H9 (cell line): ENCODE measurements at places on chromosomes 12 and 14. TPM values are rescaled to one million over a fixed set of nuclear protein-coding genes. Genes with fewer than 3 reads are reported as not detected.

DNA sequence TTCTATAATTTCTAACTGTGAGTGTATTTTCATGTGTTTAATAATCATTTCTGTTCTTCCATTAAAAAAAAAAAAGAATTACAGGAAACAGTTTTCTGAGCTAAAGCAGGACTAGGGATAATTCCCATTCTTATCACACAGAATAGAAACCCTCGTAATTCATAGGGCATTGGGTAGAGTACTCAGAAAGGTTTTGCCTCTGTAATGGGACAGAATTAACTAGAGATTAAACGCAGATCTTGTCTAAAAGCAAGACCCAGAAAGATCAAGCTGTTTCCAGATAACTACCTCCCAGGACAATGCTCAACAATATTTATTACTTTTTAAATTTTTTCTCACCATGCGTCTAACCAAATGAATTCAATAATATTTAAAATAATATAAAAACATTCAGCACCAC lies 10.2 kb downstream of the GSKIP start:
- no peak overlapping the region for H3K4me3 ChIP-seq
- H3K36me3 ChIP-seq: peaks cover 23% of the 10 kb centered on the region
- no peak for DNase-seq
- H3K4me1 ChIP-seq: peaks cover 3% of the 10 kb centered on the region; the same call in 1 of the 2 replicates

- H3K27ac ChIP-seq: no peak overlapping the region
- H3K4me1 ChIP-seq: no peaks in the 10 kb centered on the region
- H3K36me3 ChIP-seq: no peaks in the 10 kb centered on the region
- no peak overlapping the region for H3K4me3 ChIP-seq
- no peaks in the 10 kb centered on the region for H3K27me3 ChIP-seq
These were observed 3.8 kb downstream of the PDE6H start for GRCh38 chr12:14976658-14977057.

DNA sequence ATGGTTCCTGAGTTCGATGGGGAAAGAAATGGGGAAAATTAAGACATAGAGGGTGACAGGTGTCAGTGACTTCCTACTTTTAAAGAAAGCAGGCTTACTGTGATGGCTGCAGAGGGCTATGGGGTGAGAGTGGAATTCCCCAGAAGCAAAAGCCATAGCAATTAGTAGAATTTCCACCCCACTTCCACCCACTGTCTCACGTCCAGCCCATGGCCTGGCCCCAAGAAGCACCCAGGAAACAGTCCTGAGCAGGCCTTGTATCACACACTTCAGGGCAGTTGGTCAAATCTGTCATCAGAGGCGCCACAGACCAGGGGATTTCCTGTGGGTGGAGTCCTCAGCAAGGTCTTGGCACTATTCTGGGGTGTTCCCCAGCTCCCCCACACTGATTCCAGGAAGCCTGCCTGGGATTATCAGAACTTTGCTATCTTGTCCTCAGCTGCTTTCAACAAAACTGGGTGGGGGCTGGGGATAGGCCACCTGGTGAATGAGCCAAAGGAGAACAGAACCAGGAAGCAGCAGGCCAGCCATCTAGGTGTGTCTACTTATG lies 120.1 kb upstream of the CCND2 start:
- H3K4me1 ChIP-seq: peaks cover 13% of the 10 kb centered on the region; the same call in 1 of the 2 replicates
- no peak for DNase-seq
- H3K4me3 ChIP-seq: no peak overlapping the region
- no peaks in the 10 kb centered on the region for H3K27me3 ChIP-seq
- no peak overlapping the region for H3K27ac ChIP-seq

The SLC5A8 gene
- 0.07 TPM in 2 replicates for total RNA-seq

The SLC35F4 gene
- total RNA-seq: not detected in 2 replicates

GRCh38 chr14:67539116-67539515 lies 6.0 kb downstream of the PLEKHH1 start:
- no peak overlapping the region for H3K4me3 ChIP-seq
- H3K4me1 ChIP-seq: peaks cover 6% of the 10 kb centered on the region; the same call in 1 of the 2 replicates
- H3K36me3 ChIP-seq: peaks cover 3% of the 10 kb centered on the region; the same call in 2 of the 3 replicates
- DNase-seq: no peak
- H3K27ac ChIP-seq: no peak overlapping the region

The IAPP gene
- total RNA-seq: not detected in 2 replicates

The PMCH gene
- not detected in 2 replicates for total RNA-seq

The DPF3 gene
- total RNA-seq: not detected in 2 replicates

DNA sequence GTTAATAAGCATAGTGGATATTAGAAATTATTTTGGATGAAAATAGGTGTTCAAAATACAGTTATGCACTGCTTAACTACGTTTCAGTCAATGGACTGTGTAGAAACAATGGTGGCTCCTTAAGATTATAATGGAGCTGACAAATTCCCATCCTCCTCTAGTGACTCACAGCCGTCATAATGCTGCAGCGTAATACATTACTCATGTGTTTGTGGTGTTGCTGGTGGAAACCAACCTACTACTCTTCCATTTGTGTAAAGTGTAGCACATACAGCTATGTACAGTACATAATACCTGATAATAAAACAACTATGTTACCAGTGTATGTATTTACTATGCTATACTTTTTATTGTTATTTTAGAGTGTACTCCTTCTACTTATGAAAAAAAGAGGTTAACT lies 111.2 kb upstream of the TMCC3 start:
- no peak overlapping the region for H3K4me3 ChIP-seq
- H3K4me1 ChIP-seq: no peaks in the 10 kb centered on the region
- no peaks in the 10 kb centered on the region for H3K36me3 ChIP-seq
- no peaks in the 10 kb centered on the region for H3K27me3 ChIP-seq

The TMEM132D gene
- 6.1 TPM in 2 replicates for total RNA-seq
